ENCODE measurements at places on chromosomes 4 and X.

- DNase-seq, result no peak
Observed at GRCh38 chrX:53128097-53128749, 34.3 kb downstream of the KANTR start.

- no peak for DNase-seq
Observed at GRCh38 chrX:134717698-134718097, 59.4 kb upstream of the PLAC1 start.

DNA sequence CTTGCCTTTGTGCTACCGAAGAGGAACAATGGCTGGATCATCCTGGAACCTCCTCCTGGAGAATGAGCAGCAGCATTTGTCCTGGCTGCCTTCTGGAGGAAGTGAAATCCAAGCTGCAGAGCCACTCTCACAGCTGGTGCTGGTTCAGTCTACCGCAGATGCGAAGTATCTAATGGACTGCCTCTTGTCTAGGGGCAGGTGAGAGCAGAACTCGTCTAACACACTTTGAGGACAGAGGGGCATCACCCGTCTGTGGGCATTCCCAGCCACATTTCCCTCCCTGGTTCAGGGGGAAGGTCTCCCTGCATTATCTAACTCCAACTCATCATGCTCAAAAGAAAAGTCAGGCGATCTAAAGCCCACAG lies 338.2 kb upstream of the GATB start:
- DNase-seq, result no peak

GRCh38 chrX:19800821-19801374 lies 86.5 kb downstream of the SH3KBP1 start:
- no peak for DNase-seq

- DNase-seq, result no peak
Observed at GRCh38 chr4:41561244-41561643, 23.3 kb downstream of the LIMCH1 start.

GRCh38 chr4:35182451-35182850 lies 1061.9 kb downstream of the ARAP2 start:
- no peak for DNase-seq

- no peak for DNase-seq
Observed at GRCh38 chr4:165364452-165365080, 14.2 kb upstream of the CPE start.

GRCh38 chr4:88823058-88823919 lies 125.7 kb upstream of the NAP1L5 start:
- peak; percentile 57 for DNase-seq

DNA sequence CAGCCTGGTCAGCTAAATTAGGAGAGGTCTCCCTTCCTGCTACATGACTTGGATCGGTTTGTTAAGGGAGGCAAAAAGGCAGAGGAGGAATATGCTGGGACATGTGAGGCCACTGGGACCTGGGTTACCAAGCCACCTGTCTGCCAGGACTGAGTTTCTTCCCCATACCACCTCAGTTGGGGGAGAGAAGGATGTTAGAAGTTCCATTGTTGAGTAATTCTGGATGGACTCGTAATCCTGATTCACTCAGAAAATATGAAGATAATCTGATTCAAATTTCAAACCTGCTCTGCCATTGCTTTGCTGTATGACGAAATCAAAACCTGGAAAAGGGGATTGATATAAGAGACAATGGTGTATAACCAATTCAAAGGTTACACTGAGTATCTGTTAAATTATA lies 97.4 kb upstream of the S100G start:
- no peak for DNase-seq

GRCh38 chrX:122835886-122836285 lies 348.2 kb upstream of the GRIA3 start:
- DNase-seq, result no peak

DNA sequence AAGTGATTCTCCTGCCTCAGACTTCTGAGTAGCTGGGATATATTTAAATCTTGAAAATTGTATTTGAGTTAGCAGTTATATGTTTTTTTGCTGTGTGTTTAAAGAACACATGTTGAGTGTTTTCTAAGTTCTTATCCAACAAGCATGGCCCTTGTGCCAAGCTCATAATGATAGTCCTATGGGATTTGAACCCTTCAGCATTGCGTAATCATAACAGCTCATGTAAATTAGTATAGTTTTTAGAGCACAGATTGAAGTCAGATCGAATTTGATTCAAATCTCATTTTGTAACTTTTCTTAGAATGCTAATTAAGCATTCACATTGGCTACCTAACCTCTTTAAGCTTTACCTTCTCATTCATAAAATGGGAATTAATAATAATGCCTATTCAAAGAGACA lies 12.2 kb downstream of the FAM149A start:
- DNase-seq, result no peak

DNA sequence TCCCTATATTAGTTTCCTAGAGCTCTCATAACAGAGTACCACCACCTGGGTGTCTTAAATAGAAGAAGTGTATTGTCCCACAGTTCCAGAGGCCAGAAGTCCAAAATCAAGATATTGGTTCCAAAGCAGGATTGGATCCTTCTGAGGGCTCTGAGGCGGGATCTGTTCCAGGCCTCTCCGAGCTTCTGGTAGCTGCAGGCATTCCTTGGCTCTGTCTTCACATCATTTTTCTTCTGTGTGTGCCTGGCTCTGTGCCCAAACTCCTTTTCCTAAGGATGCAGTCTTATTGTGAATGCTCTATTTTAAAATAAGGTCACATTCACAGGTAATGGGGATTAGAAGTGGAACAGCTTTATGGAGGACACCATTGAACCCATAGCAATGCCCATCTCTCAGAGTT lies 253.7 kb upstream of the TAPT1 start:
- no peak for DNase-seq

DNA sequence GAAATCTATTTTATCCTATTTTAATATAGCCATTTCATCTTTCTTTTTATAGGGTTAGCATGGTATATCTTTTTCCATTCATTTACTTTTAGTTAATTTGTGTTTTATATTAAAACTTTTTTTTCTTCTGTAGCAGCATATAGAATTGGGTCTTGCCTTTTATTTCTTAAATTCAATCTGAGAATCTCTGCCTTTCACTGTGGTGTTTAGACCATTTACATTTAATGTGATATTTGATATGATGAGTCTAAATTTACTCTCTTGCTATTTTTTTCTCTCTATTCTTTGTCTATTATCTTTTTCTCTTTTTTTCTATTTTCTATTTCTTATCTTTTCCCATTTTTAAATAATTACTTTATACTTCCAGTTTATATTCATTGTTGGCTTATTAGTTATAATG lies 105.4 kb upstream of the HAND2 start:
- no peak for DNase-seq

DNA sequence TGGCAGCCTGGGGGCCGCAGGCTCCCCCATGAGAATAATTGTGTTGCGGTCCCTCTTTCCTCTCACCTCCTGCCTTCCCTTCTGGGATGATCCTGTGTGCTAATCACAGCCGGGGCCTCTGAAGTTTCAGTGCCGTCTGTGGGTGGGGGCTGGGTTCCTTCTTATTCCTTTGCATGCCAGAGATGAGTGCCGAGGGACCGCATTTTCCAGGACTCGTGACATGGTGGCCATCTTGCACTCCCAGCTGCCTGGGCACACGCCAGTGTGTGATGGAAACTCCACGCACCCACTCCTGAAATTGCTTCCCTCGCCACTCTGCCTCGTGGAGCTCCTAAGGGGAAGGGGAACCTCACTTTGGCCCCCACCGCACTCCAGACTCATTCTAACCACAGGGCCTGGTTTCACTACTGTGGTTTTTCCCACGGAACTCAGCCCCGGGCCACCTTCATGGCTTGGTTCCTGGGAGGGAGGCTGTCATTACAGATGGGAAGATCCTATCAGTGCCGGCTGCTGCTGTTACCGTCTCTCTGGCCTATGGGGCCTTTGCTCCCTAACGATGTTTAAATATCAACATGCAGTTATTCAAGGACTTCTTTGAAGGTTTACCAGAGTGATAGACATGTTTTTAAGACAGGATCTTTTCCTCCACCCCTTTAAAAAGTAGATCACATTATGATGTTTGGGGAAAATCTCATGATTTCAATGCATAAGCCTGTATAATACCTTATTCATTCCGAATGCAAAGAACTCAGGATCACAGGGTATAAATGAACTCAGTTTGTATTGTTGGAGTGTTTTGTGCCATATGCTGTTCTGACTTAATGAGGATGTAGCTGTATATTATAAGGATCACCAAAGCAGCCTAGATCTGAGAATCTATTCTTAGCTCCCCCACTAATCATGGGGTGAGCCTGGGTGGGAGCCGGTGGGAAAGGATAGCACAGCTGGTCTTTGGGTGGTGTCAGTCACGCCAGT lies 89.6 kb downstream of the SORCS2 start:
- no peak for DNase-seq

GRCh38 chr4:155037031-155037430 lies 171.4 kb upstream of the NPY2R start:
- no peak for DNase-seq

- no peak for DNase-seq
Observed at GRCh38 chr4:79578606-79579005, 170.6 kb upstream of the GK2 start.

DNA sequence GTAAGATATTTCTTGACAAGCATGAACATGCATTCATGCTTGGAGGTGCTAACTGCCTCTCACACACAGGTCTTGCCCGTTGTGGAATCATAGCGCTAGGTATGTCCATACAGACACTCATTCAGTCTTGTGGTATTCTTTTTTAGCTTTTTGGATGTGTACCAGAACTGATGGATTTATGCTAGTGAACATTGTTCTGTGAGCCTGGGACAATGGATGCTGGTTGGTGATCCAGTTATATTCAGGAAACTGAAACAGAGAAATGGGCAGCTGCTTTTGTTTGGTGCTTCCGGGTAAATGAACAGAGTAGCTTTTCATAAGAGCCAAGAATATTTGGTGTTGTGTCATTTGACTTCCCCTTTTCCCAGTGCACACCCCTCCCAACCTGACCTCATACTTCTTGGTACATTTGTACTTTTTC lies 78.9 kb upstream of the SLC4A4 start:
- DNase-seq, result no peak

DNA sequence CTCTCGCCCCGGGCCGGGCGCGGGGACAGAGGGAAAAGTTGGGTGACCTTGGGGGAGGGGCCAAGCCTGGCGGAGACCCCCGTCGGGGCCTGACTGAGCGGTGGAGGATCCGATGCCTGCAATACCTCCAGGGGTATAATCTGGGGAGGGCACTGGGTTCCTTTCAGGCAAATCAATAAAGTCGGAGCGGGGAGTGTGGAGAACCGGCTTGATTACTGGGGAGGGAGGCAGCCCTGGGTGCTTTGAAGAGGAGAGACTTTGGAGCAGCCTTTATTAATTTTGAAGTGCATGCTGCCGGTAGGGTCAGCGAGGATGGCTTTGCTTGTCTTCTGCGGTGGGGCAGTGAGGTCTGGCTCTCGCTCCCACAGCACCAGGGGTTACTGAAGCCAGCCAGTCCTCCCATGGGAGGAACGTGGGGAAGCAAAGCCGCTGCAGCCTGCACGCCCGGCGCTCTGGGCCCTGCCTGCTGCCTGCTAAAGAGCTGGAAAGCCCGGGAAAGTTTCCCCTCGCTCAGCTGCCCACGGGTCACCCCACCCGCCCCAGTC lies 403 bp upstream of the LGI2 start:
- no peak for DNase-seq
